Hepatic stellate cell (primary cell): ENCODE measurements at places on chromosomes 4 and X.
A peak's percentile ranks its signal among the peaks of the same experiment; 100 is the strongest.

DNA sequence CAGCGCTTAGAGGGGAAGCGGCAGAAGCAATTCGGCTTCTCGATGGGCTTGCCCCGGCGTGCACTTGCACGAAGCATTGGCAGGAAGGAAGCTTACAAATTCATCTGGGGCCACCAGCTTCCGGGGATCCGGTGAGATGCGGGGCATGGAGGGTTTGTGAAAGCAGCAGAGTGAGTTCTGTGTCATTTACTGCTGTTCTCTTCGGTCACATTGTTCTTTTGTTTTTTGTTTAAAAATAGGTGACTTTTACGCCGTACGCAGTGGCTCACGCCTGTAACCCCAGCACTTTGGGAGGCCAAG lies 47.0 kb downstream of the ASMT start:
- no peak for DNase-seq

GRCh38 chr4:20432088-20432487 lies 180.4 kb downstream of the SLIT2 start:
- DNase-seq, result no peak

DNA sequence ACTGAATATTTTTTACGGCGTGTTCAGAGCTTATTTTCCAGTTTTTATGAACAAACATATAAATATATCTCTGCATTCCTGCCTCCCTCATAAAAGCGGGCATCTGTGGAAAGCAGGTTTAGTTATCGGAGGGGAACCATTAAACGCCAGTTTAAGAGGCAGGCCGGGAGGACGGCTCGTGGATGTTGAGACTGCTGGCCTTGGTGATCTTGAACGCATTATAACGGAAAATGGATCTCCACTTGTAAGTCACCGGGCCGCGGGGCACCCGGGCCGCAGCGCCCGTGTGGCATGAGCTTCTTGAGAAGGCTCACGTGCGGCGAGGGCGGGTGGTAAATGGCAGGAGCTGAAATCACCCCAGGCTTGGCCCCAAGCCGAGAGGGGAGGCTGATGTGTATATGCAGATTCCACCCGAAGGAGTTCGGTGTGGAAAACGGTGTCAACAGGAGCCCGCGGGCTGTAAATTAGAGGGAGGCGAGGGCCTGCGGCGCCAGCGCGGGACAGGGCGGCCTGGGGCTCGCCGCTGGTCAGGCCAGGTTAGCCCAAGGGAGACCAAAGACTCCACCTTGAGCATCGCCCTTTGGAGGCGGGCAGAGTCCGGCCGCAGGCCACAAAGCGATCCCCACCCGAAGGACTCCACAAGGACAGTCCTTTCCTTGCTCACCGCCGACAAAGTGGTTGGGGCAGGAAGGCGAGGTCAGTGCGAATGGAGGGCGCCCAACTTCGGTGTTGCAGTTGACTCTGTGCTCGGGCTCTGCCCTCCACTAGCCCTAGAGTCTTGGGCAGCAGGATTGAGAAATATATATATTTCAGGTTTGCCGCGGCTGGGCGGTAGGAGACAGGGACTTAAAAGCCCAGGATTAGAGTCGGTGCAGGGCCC lies 1.3 kb upstream of the HAND2 start:
- peak; percentile 24 for DNase-seq

- DNase-seq, result no peak
Measured at GRCh38 chr4:186942758-186943377, 219.2 kb upstream of the FAT1 start.

- DNase-seq, result no peak
Measured at GRCh38 chrX:115571712-115572111, 10.7 kb downstream of the PLS3 start.

GRCh38 chr4:119731146-119731742 lies 102.6 kb upstream of the PDE5A start:
- no peak for DNase-seq

GRCh38 chr4:36549992-36550391 lies 268.6 kb downstream of the DTHD1 start:
- DNase-seq, result no peak

- no peak for DNase-seq
Measured at GRCh38 chr4:126799416-126799815, 833.3 kb upstream of the INTU start.

GRCh38 chr4:78057135-78057599 lies at the start of gene FRAS1:
FRAS1 (plus strand) TSS chr4:78057323; CDS start chr4:78058010, 687 bp downstream.
- DNase-seq, result peak; percentile 14

- peak; percentile 57 for DNase-seq
Measured at GRCh38 chr4:101367201-101367600, 19.9 kb upstream of the PPP3CA start.

GRCh38 chrX:15242899-15243555 lies 26.9 kb downstream of the ASB9 start:
- peak; percentile 35 for DNase-seq

DNA sequence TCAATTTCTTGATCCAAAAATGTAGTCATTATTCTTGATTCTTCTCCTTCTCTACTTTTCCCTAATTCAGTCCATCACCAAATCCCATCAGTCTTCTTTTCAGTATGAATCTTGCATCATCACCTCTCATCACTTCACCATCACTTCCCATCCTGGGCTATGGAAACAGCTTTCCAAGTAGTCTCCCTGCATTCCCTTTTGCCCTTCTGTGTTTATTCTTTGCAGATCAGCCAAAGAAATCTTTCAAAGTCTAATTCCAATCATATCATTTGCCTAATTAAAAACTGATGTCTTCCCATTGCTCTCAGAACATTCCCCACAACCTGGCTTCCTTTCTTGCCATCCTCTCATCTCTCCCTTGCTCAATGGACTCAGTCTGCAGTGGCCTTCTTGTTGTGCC lies 201.7 kb upstream of the ADAMTS3 start:
- no peak for DNase-seq
